Colonic mucosa (tissue), 4 donors: ENCODE measurements at places on chromosomes 4 and X.

GRCh38 chrX:45186643-45187026 lies 14.0 kb downstream of the DIPK2B start:
- DNase-seq = no peak

DNA sequence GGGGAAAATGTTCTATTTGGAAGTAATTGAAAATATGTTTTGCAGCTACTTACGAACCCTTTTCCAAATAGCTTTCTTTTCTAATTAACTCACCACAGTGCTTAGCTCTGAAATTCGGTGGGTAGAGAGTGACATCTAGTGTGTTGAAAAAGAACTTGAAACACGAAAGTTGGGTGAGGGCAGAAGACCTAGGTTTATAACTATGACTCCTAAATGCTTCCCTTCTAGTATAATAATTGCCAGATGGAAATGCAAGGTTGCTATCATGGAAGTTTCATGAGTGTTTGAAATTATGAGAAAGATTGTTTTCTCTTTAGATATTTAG lies 77.3 kb upstream of the NOCT start:
- DNase-seq = no peak

DNA sequence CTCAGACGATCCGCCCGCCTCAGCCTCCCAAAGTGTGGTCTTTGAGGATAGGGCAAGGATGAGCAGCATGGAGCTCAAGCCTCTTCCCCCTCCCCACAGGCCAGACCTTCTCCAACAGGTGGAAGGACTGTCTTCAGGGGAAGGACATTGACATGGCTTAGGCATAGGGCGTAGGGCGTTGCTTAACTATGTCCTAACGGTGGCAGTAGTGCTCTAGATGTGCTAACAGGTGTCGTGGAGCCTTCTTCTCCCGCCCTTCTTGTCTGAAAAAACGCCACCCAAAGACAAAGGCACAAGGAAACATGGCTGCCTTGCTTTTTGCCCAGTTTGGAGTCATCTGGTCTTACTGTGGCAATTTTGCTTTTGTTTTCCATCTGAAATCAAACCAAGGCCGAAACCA lies 219.8 kb downstream of the OR13H1 start:
- peak; percentile 89 for DNase-seq

GRCh38 chr4:136812100-136812880 lies 720.0 kb downstream of the PCDH18 start:
- no peak for DNase-seq

GRCh38 chr4:187744911-187745310 lies 250.7 kb upstream of the ZFP42 start:
- DNase-seq = no peak
